ENCODE measurements at places on chromosomes 11 and 22.

- ATAC-seq: no peak
Observed at GRCh38 chr11:125379981-125380380, 116.1 kb downstream of the FEZ1 start.

DNA sequence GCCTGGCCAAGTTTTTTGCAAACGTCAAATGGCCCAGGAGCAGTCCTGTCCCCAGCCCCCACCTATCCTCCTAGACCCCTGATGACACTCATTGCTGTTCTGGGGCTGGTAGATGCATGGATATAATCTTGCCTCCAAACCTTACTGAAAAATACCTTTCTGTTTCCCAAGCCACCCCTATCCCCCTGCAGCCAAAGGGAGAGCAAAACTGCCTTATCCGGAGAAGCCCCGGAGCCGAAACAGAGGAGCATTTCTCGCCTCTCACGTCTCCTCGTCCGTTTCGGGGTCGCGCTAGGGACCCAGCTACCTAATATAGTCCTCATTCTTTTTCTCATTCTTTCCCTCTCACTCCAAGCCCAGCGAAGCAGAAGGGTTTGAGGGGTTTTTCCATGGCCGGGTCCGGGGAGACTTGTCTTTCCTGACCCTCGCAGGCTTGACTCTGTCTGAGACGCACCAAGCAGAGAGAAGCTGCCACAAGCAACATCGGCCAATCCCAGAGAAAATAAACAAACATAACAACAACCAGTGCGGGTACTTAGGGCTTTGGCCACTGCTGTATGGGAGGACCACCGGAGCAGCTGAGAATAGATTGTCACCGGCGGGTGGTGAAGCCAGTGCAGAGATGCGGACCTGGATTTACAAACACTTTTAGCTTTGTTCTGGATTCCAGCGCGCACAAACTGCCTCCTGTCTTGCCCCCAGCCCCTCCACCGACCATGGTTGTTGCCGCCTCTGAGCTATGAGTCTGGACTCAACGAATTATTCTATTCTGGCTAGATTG, 1.6 kb downstream of the BSX start:
- ATAC-seq: no peak

- ATAC-seq: no peak
Observed at GRCh38 chr11:124627546-124627945, 4.9 kb downstream of the TBRG1 start.

DNA sequence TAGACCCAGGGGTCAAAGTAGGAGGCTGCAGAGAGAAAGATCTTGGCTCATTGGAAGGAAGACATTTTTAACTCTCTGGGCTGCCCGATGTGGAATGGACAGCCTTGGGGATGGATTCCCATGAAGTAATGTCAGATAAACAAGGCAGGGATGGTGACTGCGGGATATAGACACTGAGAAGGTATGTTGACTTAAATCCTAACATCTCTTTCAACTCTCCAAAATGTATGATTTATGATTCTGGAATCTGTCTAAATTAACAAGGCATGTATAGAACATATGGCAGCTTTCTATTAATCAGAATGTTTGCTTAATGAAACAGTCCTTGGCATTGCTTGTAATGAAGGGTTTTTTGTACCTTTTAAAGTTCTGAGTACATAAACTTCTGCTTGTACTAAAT, 56.1 kb upstream of the VSTM5 start:
- ATAC-seq: no peak

DNA sequence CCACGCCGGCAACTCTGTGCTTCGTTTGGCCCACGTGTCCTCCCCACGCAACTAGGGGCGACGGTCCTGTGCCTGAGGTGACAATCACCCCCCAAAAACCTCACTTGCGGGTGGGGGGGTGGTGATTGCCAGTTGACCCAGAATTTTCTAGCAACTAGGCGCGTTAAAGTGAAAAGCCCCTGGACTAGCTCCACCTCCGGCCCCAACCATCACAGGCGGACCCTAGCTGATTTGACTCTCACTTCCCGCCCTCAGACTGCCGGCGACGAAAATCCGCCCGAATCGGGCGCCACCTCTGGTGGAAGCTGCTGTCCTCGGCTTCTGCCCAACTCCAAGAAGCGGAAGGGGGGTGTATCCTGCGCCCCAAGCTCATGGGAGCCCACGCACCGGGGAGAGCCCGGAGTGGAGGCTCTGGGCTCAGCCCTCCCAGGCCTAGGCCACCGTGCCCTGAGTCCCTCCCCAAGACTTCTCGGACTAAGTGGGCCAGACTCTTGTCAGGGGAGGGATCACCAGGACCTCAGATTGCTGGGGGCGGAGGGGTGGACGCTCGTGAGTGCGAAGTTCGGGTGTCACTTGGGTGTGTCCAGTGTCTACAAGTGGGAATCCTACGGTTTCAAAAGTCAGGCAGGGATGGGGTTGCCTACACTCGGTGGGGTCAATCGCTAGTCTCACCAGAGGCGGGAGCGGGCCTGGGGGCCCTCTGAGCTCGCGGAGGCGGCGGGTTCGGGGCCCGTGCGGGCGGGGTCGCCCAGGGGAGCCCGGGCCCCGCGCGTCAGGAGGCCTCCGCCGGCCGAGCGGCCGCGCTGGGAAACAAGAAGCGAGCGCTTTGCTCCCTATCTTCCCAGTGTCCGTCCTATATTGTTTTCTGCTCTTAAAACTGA, 12.3 kb downstream of the PAX6 start:
- peak; percentile 29 for ATAC-seq

- ATAC-seq: peak; percentile 83
Observed at GRCh38 chr11:33970984-33971466, 79.1 kb upstream of the LMO2 start.

- ATAC-seq: no peak
Observed at GRCh38 chr11:40397141-40397540, 1062.3 kb downstream of the LRRC4C start.

All from esophagus mucosa (tissue), 1 donor.